GM23248 (cell line): ENCODE measurements at places on chromosomes 4 and X. TPM values are rescaled to one million over a fixed set of nuclear protein-coding genes. Genes with fewer than 3 reads are reported as not detected.

TMEM271 gene
- not detected in 2 replicates for polyA plus RNA-seq

ZMYM3 gene
- polyA plus RNA-seq: 7.7 TPM in 2 replicates

STS gene
- polyA plus RNA-seq: 10.6 and 11.3 TPM in 2 replicates

DRP2 gene
- 0.18 and 0.21 TPM in 2 replicates for polyA plus RNA-seq

ADAMTS3 gene
- polyA plus RNA-seq: 0.20 and 0.44 TPM in 2 replicates

SYP gene
- 0.23 TPM in 1 of 2 replicates, not detected in the other for polyA plus RNA-seq

CCDC120 gene
- 0.94 and 1.3 TPM in 2 replicates for polyA plus RNA-seq

CCDC149 gene
- polyA plus RNA-seq: 8.3 and 9.7 TPM in 2 replicates

ITIH6 gene
- not detected in 2 replicates for polyA plus RNA-seq

HTT gene
- polyA plus RNA-seq: 7.0 and 8.2 TPM in 2 replicates

SYNPO2 gene
- 3.1 and 3.2 TPM in 2 replicates for polyA plus RNA-seq

UGT2B10 gene
- not detected in 2 replicates for polyA plus RNA-seq

GYG2 gene
- polyA plus RNA-seq: 0.86 and 1.2 TPM in 2 replicates

MAP9 gene
- 5.6 and 6.2 TPM in 2 replicates for polyA plus RNA-seq

TCEAL6 gene
- not detected in 2 replicates for polyA plus RNA-seq

HSFX3 gene
- not detected in 2 replicates for polyA plus RNA-seq

MAGEA2 gene
- polyA plus RNA-seq: not detected in 2 replicates

PWWP3B gene
- polyA plus RNA-seq: not detected in 2 replicates

F11 gene
- not detected in 2 replicates for polyA plus RNA-seq

PNMA6F gene
- polyA plus RNA-seq: not detected in 2 replicates

FRG2 gene
- 0.14 TPM in 1 of 2 replicates, not detected in the other for polyA plus RNA-seq

SASH3 gene
- polyA plus RNA-seq: 0.06 and 0.27 TPM in 2 replicates

IL15 gene
- polyA plus RNA-seq: 7.6 and 8.5 TPM in 2 replicates

ZNF711 gene
- polyA plus RNA-seq: 0.20 and 0.29 TPM in 2 replicates

LRP2BP gene
- polyA plus RNA-seq: 0.67 and 0.76 TPM in 2 replicates

TRMT2B gene
- 8.3 and 8.5 TPM in 2 replicates for polyA plus RNA-seq

EMCN gene
- polyA plus RNA-seq: 1.0 TPM in 1 of 2 replicates, not detected in the other

GIMD1 gene
- 0.32 TPM in 1 of 2 replicates, not detected in the other for polyA plus RNA-seq

KLB gene
- not detected in 2 replicates for polyA plus RNA-seq

AREG gene
- 0.56 and 0.76 TPM in 2 replicates for polyA plus RNA-seq

DSPP gene
- not detected in 2 replicates for polyA plus RNA-seq

ZFP42 gene
- polyA plus RNA-seq: not detected in 2 replicates

FAM200B gene
- 70.6 and 74.6 TPM in 2 replicates for polyA plus RNA-seq

STATH gene
- not detected in 2 replicates for polyA plus RNA-seq

TEX13D gene
- polyA plus RNA-seq: 0.11 TPM in 1 of 2 replicates, not detected in the other

RAB41 gene
- polyA plus RNA-seq: not detected in 2 replicates

SPANXN4 gene
- not detected in 2 replicates for polyA plus RNA-seq

ADGRL3 gene
- not detected in 2 replicates for polyA plus RNA-seq
